ENCODE measurements at places on chromosomes 3 and 15. TPM values are rescaled to one million over a fixed set of nuclear protein-coding genes. Genes with fewer than 3 reads are reported as not detected.

ECE2 gene
- total RNA-seq = not detected

- H3K27me3 ChIP-seq = no peaks in the 10 kb centered on the region
- no peak overlapping the region for H3K27ac ChIP-seq
- no peak overlapping the region for H3K4me3 ChIP-seq
- no peak for DNase-seq
Observed at GRCh38 chr3:118029049-118029448, 1005.6 kb downstream of the IGSF11 start.

GRCh38 chr3:10836676-10837075 is 20.6 kb downstream of the SLC6A11 start:
- no peaks in the 10 kb centered on the region for H3K36me3 ChIP-seq
- no peak overlapping the region for H3K4me3 ChIP-seq
- no peak for DNase-seq
- no peak overlapping the region for H3K27ac ChIP-seq
- H3K27me3 ChIP-seq = peaks cover 12% of the 10 kb centered on the region

DNA sequence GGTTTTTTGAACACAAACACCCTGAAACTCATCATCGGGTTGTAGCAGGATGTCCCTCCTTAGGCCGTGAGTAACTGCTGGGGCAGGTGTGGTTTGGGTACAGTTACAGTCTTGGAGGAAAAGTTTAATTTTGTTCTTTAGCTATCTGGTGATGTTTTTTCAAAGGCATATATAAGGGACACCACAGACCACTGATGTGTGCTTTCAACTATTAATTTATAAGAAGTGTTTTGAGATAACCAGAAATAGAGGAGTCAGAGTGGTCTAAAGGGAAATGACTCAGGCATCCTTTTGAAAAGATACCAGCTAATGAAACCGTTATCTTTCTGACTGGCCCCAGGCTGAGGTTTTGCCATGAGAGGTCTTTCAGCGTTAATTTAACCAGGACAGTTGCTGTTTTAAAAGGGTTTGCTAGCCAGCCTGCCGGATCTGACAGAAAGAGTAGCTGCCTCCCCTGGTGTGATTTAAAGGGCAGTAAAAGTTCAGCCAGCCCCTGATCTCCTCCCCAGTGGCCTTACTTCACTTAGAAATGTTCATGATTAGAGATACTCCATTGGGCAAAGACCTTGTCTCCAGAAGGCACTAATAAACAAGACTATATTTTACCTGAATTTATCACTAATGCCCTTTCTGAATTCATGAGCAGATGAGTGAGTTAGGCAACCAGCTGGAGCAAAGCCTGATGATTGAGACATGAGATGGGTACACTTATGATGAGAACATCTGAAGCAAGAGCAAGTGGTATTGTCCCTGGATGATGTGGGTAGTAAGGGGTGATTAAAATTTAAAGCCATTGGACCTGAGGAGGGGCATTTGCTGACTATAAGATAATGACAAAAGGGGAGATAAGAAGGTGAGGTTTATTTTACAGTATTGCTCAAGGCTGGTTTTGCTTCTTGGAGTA is 482.5 kb upstream of the TBL1XR1 start:
- peaks cover 2% of the 10 kb centered on the region for H3K27me3 ChIP-seq
- H3K4me3 ChIP-seq = no peak overlapping the region
- H3K36me3 ChIP-seq = no peaks in the 10 kb centered on the region
- no peak overlapping the region for H3K27ac ChIP-seq
- DNase-seq = no peak

DNA sequence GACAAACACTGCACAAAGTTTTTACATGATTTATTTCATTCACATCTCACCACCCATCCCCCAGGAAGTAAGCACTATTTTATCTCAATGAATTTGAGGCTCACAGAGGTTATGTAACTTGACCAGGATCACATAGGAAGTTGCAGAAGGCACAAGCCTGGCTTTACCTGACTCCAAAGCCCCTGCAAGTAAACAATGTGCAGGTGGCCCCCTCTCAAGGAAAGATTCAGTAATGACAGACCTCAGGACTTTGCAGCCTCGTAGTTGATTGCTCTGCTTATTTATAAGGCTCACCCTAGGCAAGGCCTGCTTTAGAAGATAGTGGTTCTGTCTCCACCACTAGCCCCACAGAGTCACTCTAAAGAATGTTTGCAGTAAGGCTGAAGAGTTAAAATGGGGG is 79.8 kb upstream of the MDFIC2 start:
- no peak overlapping the region for H3K4me3 ChIP-seq
- no peak overlapping the region for H3K27ac ChIP-seq
- H3K4me1 ChIP-seq = no peaks in the 10 kb centered on the region
- no peak for DNase-seq
- H3K27me3 ChIP-seq = no peaks in the 10 kb centered on the region

ZNF660 gene
- total RNA-seq = 15.5 TPM

GP9 gene
- total RNA-seq = 1.5 TPM

HGD gene
- total RNA-seq = not detected

GRCh38 chr15:88776646-88777045 is 26.6 kb upstream of the ACAN start:
- no peaks in the 10 kb centered on the region for H3K27me3 ChIP-seq
- no peak for DNase-seq
- no peak overlapping the region for H3K4me3 ChIP-seq
- no peak overlapping the region for H3K27ac ChIP-seq
- no peaks in the 10 kb centered on the region for H3K36me3 ChIP-seq
- H3K4me1 ChIP-seq = no peaks in the 10 kb centered on the region

WWTR1 gene
- 137 TPM for total RNA-seq

PLA2G4D gene
- not detected for total RNA-seq

GRAMD1C gene
- total RNA-seq = 21.7 TPM

Measured in endothelial cell (in vitro differentiated cells).